Smooth muscle cell of the umbilical artery (primary cell): ENCODE measurements at places on chromosomes 6 and 20. TPM values are rescaled to one million over a fixed set of nuclear protein-coding genes. Genes with fewer than 3 reads are reported as not detected.

KCNK5 gene
- not detected in 2 replicates for total RNA-seq

BFSP1 gene
- total RNA-seq: 1.0 and 3.6 TPM in 2 replicates

STK4 gene
- 27.9 and 60.2 TPM in 2 replicates for total RNA-seq

CLIC5 gene
- not detected in 2 replicates for total RNA-seq

LKAAEAR1 gene
- not detected in 2 replicates for total RNA-seq

FNDC11 gene
- 0.74 and 0.89 TPM in 2 replicates for total RNA-seq
